Stimulated activated CD8-positive, alpha-beta memory T cell treated with anti-CD3 and anti-CD28 coated beads, Interleukin-4, amount 100 ng/mL, for 1 hour (primary cell): ENCODE measurements at places on chromosomes 1 and 21.

DNA sequence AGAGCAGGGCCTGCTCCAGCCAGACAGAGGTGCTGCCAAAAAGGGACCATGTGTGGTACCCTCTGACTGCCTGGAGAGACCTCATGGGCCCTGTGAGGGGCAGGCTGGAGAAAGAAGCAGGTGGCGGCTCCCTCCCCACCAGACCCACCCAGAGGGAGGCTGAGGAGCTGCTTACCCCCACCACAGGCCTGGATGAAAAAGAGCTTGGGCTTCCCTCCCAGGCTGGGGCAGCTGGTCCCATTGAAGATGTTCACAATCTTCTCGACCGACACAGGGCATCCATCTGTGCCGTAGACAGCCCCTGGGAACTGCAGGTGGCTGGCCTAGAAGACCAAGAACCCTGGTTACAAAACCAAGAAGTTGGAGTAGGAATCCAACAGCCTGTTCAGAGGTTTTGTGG is 19.6 kb downstream of the CASP9 start:
- DNase-seq: no peak

DNA sequence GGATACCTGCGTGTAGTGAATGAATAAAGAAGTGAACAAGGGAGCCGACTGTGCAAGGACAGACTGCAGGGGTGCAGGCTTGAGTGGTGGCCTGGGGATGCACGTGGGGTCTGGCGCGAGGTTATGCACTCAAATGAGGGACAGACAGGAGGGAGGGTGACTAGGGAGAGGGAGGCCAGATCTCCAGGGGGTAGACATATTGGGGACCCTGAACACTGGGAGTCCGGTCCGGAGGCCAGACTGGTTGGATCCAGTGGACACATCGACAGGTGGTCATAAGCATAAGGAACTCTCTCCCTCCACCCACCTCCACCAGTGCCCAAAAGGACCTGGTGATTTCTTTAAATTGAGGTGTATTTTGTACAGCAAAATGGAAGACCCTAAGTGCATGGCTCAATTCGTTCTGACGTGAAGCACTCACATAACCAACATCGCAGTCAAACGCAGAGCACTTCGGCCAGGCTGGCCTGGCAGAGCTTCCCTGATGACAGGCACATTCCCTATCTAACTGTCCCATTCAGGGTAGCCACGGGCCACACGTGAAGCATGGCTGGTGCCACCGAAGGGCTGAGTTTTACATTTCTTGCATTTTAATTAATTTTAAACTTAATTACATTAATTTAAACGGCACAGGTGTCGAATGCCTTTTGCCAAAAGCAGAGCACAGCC is 14.0 kb downstream of the WNT3A start:
- no peak for DNase-seq

DNA sequence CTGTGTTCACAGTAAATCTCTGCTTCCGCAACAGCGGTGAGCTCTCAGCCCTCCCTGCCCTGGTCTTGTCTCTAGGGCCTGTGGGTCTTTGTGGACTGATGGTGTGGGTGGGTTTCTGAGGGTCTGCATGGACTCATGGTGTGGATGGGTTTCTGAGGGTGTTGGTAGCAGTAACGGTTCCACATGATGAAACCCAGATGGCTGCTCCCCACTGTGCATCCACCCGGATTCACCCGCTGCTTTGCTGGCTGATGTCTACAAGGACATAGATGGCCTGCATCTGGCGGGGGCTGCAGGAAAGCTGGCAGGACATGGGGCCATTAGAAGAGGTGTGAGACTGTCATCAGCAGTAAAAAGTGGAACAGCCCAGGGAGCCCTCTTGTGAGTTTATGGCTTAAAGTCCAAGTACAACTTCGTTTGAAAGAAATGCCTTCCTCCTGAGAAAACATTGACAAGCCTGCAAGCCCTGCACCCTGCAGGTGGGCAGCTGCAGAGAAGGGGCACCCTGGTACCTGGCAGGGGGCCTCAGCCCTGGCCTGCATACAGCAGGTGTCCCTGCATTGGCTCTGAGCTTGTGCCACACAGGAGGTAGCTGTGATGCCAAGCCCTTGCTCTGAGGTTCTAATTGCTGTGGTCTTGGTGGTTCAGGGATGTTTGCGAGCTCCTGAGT is 156.9 kb upstream of the COL6A1 start:
- DNase-seq: no peak

GRCh38 chr1:150778409-150778808 is 12.8 kb upstream of the CTSS start:
- DNase-seq: no peak

DNA sequence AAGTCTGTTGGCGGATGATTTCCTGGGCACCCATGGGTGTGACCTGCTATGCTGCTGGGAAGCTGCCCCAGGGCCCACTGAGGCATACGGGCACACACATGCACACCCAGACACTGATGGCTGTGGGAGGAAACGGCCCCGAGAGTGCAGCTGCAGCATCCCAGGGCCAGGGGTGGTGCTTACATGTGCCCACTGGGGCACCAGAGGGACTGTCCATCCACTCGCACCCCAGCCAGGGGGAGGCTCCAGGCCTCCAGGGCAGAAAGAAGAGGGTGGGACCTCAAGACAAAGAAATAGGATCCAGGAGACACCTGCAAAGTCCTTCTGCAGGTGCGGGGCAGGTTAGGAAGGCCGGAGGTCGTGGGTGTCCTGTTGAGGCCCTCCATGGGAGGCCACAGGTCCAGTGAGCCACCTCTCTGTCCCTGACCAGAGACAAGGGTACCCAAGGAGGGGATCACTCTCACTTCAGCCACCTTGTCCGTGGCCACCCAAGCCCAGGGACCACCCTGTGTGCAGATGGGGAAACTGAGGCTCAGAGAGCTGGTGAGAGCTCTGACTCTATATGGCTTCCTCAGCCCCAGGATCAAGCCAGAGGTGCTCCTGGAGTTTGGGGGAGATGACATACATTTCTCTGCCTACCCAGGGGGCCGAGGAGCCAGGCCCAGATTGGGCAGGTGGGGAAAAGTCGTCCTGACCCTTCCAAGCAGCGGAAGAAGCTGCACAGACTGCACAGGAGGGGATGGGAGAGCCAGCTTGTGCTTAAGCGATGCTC is 57.1 kb downstream of the WNT9A start:
- DNase-seq: no peak

- DNase-seq: no peak
Observed at GRCh38 chr1:66231681-66232463, 302.1 kb upstream of the SGIP1 start.

- DNase-seq: no peak
Observed at GRCh38 chr21:38909109-38909508, 103.4 kb downstream of the ETS2 start.

DNA sequence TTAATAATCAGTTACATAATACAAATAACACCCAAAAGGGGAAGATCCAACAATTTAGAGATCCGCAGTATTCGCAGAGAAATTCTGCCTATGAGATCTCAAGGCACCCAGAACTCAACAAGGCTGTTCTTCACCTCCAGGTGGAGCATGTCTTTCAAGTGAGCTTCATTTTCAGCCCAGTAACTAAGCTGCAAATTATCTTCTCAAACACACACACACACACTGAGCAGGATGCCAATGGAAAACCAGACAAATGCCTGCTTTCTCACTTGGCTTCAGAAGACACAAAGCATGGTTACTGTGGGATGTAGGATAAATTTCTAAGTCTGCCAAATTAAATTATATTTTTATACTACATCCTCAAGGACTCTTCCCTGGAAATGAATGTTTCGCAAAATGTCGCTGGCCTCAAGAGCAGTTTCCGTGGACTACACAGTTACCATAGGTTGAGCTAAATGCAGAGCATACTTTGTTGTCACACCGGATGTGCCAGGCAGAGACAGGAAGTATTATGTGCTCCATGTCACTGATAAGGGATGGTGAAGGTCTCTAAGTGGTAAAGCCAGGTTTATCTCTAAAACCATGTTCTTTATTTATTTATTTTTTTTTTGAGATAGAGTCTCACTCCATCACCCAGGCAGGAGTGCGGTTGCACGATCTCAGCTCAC is 30.3 kb downstream of the UBR4 start:
- DNase-seq: no peak

- DNase-seq: no peak
Observed at GRCh38 chr21:46515109-46515508, 56.4 kb downstream of the DIP2A start.

GRCh38 chr1:95230256-95230655 is 3.8 kb upstream of the RWDD3 start:
- DNase-seq: no peak

- DNase-seq: no peak
Observed at GRCh38 chr21:46028573-46029091, 47.1 kb downstream of the COL6A1 start.

- DNase-seq: no peak
Observed at GRCh38 chr1:248913933-248914332, 7.9 kb downstream of the PGBD2 start.

GRCh38 chr1:220834155-220834870 is 44.9 kb upstream of the HLX start:
- DNase-seq: no peak

DNA sequence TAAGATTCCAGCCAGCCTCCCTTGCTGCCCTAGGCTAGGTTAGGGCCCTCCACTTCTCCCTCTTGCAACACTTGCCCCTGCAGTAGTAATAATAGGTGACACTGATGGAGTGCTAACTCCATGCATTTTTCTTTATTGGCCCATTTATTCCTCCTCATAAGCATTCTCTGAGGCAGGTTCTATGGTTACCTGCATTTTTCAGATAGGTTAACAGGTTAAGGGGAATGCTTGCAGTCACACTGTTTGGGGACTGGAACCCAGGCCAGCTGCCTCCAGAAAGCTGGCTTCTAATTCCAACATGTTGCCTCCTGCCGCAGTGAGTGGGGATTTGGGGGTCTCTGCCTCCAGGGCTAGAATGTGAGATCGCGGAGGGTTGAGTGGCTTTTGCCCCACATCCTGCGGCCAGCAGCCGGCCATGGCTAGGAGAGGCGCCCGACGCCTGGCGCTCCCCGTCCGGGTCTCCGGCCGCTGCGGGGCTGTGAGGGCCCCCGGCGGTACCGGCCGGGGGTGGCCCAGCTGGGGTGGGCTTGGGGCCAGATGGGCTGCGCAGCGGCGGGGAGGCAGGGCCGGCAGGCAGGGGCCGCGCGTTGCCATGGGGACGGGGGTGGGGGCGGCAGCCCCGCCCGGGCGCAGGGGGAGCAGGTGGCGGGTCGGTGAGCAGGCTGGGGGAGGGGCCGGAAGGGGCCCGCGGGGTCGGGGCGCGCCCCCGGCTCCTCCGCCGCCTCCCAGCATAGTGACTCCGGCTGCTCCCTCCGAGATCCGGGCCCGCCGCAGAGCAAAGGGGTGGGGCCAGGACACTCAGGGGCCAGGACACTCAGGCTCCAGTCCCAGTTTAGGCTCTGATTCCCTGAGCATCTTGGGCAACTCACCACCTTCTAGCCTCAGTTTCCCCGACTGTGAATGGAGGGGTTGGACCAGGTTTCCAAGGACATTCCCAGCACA is 68.4 kb upstream of the SSBP3 start:
- DNase-seq: no peak

GRCh38 chr1:27849951-27850350 is 19.4 kb downstream of the PPP1R8 start:
- DNase-seq: no peak

- no peak for DNase-seq
Observed at GRCh38 chr1:53486395-53487026, 27.3 kb downstream of the DMRTB1 start.

GRCh38 chr21:35236090-35236489 is 187.0 kb upstream of the RUNX1 start:
- DNase-seq: no peak

DNA sequence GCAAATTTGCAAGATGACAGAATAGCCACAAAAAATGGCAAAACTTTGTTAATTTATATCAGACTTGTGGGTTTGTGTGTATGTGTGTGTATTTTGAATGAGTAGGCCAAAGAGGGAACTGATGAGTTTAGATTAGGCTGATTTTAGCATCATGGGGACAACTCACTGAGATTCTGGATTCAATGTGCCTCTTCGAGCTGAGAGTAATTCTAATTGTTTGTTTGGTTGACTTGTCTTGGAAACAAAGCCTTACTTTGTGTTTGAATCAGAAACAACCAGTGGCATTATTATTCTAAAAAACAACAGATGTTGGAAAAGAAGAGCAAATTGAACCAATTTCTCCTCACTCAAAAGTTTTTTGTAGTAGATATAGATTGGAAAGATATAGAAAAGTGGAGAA is 40.5 kb upstream of the C21orf91 start:
- no peak for DNase-seq

GRCh38 chr1:57190898-57191297 is 225.1 kb upstream of the C8B start:
- DNase-seq: no peak

DNA sequence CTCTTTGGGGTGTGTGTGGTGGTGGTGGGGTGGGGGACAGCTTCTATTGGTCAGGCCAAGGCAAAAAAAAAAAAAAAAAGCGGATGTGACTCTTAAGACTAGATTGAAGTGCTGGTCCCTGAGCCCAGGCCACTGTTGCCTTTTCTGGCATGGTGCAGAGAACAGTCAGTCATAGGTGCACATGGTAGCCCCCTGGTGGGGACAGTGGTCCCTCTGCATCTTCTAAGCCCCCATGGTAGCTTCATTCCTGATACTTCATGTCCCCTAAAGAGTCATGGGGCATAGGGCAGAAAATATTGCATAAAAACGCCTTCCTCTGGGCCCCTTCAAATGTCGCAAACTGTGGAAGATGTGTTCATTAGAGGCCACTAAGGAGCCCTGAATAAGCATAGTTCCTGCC is 371.8 kb downstream of the NPHP4 start:
- no peak for DNase-seq

- DNase-seq: no peak
Observed at GRCh38 chr1:19878637-19878985, 3.6 kb upstream of the OTUD3 start.

DNA sequence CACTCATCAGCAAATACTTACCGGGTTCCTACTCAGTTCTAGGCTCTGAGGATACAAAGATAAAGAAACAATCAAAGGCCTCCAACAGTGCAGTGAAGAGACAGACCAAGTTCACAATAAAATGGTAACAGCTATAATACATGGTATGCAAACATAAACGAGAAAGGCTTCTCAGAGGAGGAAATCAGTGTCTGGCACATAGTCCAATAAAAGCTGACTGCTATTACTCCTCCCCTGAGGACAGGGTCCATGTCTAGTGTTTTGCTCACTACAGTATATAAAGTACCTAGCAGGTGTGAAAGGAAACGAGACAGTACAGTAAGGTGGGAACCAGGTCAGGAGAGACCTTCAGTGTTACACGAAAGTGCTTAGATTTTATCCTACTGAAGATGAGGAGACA is 4.3 kb downstream of the RBM34 start:
- DNase-seq: no peak

GRCh38 chr1:50972766-50973165 is 2.7 kb downstream of the CDKN2C start:
- DNase-seq: no peak

- DNase-seq: no peak
Observed at GRCh38 chr1:155892796-155893195, 18.4 kb downstream of the RIT1 start.

DNA sequence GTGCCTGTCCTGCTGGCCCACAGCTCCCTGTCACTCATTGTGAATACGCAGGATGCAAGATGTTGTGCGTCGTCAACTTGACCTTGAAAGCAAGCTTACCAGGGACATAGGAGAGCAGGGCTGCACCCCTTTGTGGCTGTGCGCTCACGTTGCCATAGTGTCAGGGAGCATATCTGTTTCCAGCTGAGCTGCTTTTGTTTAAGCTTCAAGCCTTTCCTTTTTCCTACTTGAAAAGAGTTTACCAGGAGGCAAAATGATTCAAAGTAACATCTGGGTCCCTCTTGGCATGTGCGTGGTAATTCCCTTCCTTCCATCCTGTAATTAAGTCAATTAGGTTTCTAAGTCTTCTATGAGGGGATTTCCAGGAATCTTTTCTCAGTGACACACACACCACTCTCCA is 537.1 kb downstream of the AJAP1 start:
- no peak for DNase-seq

- DNase-seq: no peak
Observed at GRCh38 chr1:151012684-151013471, 4.6 kb downstream of the PRUNE1 start.
